ENCODE measurements at places on chromosomes 1 and 21.

DNA sequence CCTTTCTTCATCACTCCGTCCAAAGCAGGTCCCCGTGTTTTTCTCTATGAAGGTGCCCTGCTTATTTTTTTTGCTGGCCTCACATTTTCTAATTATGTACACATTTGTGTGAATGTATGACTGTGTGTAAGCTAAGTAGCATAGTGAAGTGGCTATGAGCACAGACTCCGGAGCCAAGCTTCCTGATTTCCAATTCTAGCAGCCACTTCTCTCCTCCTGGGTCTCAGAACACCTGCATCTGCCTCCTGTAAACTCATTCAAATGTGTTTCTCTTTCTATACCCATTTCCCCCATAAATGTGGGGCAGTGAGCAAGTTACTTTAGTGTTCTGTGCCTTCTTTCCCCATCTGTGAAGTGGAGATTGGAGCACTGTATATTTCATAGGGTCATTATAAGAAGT, 2.1 kb downstream of the SLAMF6 start:
- DNase-seq, result no peak

GRCh38 chr21:32388306-32388705, 4.5 kb downstream of the URB1 start:
- DNase-seq, result no peak

DNA sequence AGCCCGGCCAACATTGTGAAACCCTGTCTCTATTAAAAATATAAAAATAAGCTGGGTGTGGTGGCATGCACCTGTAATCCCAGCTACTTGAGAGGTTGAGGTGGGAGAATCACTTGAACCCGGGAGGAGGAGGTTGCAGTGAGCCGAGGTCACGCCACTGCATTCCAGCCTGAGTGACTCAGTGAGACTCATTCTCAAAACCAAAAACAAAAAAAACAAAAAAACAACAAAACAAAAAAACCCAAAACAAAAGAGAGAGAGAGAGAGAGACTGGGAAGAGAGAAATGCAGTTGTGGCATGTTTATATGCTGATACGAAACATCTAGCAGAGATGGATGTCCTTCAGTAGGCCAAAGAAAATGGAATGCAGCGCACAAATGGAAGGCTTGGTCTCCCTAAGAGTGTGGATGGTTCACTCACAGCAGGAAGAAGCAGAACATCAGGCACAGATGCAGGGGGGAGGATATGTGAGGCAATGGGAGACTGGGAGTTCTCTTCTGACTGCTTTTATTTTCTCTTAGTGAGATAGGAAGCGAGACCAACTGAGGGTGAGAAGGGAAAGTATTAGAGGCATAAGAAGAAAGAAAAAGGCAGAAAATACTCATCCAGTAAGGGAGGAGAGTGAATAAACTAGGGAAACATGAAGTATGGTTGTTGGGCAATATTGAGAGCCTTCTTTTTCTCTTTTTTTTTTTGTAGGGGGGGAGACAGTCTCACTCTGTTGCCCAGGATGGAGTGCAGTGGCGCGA, 16.0 kb downstream of the THEM4 start:
- DNase-seq, result no peak

DNA sequence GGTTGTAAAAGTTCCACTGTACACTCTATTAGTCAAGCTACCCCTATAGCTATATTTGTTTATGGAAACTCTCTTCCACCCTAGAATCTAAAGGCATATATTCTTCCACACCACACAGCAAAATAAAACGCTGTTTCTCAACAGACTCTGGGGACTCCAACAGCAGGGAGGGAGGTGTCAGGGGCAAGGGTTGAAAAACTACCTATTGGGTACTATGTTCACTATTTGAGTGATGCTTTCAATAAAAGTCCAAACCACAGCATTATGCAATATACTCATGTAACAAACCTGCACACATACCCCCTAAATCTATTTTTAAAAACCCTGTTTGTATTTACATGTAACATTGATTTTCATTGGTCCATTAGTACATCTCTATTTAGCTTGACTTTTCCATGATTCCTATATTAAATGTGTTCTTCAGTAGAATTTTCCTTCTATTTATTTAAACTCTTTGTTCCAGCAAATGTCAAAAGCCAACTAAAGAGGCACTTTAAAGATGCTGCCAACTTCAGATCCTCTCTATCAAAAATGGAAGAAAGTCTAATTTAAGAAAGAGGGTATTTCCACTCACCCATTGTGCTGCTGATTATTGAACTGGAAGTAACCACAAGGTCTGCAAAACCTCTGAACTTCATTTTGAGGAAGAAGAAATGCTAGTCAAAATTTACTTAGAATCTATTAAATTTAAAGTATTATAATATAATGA, 26.2 kb downstream of the RGS7 start:
- DNase-seq, result no peak

- DNase-seq, result no peak
Observed at GRCh38 chr1:198558402-198558801, 17.9 kb upstream of the ATP6V1G3 start.

DNA sequence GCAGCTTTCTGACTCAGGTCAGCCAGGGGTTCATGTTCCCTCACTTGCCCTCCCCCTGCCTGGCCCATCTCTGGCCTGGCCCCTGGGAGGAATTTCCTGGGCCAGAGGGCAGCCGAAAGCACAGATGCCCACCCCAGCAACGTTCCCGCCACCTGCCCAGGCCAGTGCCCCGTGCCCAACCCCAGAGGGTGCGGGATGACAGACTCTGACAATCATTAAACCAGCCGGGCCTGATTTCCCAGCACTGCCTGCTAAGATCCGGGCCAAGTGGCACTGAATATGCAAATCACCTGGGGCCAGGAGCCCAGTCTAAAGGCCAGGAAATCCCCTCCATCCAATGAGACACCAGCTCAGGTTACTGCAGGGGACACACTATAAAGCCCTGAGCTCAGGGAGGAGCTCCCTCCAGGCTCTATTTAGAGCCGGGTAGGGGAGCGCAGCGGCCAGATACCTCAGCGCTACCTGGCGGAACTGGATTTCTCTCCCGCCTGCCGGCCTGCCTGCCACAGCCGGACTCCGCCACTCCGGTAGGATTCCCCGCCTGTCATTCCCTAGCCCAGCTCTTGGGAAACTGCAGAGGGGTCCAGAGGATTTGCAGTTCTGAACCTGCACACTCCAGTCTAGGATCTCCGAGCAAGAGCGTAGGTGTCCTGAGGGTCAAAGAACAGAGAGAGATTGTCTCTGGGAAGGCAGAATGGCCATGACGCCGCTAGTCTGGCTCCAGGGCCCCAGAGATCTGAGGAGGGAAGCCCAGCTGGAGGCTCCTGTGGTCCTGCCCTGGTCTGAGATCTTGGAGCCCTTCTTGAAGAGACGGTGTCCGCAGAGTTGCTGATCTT, at the start of gene ELF3:
ELF3 (plus strand) TSS at position 408 of the 836 bp plus-strand sequence. CDS start 550 bp downstream, outside the sequence.
- no peak for DNase-seq

GRCh38 chr1:58785442-58786058, 1.7 kb upstream of the JUN start:
- DNase-seq, result peak; percentile 19

DNA sequence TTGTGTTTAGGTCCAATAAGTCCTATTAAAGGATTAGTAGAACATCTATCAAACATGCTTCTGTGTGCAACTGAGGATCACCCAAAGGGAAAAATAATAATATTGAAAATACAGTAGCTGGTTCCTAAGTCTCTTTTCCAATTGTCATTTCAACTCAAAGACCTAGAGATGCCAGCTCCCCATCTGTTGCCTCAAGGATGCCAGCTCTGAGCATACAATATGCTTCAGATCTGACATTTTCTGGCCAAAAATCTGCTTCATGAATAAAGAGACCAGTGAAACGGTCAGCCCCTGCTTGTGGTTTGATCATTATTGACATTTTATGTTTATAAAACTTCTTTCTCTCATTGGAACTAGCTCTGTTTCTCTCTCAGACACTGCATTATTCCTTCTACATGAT, 72.9 kb downstream of the CCDC185 start:
- no peak for DNase-seq

DNA sequence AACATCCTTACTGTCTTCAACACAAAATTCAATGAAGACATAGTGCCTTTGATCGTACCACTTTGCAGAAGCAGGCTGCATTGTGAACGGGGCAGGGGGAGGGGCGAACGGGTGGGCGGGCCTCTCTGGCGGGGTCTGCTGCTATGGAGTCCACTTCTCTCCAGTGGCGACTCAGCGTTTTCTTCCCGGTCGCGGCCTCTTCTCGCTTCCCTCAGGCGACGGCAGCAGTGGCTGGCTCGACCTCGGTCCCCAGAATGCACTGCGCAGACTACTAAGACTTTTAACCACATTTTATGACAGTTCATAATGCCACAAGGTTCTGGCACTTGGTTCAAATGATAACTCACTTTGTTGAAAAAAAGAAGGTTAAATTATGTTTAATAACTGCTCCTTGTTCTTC, 21.2 kb downstream of the GBP2 start:
- no peak for DNase-seq

- DNase-seq, result no peak
Observed at GRCh38 chr1:221335161-221336101, 406.5 kb downstream of the DUSP10 start.

DNA sequence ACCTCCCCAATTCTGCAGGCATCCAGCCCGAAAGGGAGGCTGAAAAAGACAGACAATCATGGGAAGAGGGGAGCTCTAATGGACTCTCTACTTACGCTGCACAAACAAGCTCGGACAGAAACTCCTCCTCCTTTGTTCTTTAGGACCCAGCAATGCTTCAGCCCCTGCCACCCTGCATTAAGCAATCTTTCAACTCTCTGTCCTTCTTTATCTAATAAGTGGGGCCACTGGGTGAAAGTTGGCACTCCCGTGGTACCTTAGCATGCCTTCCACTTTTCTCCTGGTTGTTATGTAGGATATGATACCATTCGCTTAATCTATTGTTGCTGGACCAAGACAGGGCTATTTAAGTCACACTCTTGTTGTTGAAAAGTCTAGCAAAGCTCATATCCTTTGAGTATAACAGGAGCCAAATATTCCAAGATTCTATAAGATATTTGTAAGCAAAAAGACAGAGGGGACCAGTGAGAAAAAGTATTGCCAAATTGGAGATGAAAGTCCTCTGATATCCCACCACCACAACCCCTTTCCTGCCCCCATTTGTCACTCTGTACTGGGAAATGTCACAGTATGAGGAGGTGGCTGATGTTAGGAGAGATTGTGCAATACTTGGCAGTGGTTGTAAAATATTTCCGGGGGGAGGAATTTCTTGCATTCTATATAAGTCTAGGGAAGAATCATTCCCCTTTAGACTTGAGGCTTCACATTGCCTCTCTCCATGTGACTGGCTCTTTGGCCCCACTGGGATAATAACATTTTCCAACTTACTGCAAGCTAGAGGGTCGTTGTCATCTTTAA, 137.3 kb upstream of the GJB5 start:
- DNase-seq, result no peak

- DNase-seq, result no peak
Observed at GRCh38 chr1:116521186-116521585, 49.6 kb downstream of the CD58 start.
